ENCODE measurements at places on chromosomes 4 and X.

DNA sequence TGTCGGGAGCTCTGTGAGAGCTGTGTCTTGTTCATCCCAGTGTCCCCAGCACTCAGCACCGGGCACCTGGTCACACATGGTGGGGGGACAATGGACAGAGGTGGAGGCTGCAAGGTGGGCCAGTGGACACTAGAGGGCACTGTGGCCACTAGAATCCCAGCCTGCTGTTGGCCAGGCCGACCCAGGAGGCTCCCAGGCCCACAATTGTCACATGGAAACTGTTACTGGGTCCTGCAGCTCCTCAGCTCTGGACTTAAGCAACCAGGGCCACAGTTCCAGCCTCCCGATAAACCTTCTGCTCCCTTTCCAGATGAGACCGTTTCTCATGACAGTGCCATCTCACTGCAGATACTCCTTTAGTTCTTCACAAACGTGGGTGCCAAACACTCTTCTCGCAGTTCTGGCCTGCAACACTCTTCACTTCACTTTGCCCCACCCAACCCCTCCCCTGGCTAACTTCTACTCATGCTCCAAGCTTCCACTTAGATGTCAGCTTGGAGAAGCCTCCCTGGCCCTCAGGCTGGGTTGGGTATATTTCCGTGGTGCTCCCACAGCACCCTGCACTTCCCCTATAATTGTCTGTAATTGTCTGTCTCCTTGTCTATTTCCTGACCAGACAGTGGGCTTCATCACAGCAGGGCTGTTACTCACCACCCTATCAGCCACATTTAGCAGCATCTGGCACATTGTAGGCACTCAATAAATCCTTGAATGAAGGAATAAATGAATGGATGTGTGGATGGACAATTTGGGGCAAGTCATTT lies 3.5 kb upstream of the IQSEC2 start:
- no peak for DNase-seq

DNA sequence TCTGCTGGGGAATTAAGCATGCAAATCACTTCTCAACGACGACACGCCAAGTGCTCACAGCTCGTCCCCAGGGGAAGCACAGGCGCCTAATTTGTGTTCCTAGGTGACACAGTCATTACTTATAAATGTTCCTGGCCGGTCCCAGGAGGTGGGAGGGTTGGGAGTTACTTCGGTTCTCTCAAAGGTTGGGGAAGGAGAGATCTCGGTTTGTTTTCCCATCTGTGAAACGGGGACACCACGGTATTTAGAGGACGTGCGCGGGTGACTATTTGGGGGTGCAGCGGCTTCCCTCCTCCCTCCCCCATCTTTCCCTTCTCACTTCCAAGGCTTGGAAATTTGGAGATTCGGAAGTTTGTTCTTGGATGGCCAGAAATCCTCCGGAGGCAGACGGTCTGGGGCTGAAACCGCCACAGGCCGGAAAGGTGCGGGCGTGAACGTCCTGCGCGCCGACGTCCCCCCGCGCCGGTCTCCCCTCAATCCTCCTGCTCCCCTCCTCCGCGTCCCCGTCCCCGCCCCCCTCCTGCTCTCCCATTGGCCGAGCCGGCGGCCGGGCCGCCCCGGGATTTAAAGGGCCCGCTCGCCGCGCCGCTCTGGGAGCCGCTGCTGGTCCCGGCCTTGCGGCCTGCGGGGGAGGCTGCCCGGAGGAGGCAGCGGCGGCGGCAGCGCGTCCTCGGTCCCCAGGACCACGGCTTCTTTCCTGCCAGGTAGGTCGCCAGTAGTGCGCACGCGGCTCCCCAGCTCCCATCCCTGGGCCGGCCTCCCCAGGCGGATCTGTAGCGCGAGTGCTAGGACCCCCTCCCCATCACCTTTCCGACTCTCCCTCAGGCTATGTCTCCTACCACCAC lies at the start of gene PORCN:
TSS of gene PORCN (plus strand) at position 593 of the 845 bp plus-strand sequence. CDS start 829 bp downstream, outside the sequence.
- DNase-seq: no peak

GRCh38 chr4:132382243-132382642 lies 766.9 kb upstream of the PCDH10 start:
- no peak for DNase-seq

GRCh38 chrX:71227370-71228062 lies 4.5 kb downstream of the GJB1 start:
- DNase-seq: no peak

DNA sequence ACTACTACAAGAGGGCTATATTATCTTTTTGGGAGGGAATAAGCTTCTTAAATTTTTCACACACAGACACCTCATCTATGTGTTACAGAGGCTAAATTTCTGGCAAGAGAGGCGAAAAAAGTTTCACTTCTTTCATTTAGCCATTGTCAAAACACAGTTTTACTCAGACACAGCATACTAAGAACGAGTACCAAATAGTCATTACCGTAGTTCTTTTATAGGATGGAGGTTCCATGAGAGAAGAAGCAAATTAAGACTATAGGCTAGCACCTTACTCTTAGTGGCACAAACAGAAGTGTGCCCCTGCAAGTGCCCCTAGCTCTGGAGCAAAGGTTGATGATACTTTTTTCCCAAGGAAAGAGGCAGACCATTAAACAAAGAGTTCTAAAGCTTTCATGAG lies 26.2 kb downstream of the UGT2B7 start:
- no peak for DNase-seq

DNA sequence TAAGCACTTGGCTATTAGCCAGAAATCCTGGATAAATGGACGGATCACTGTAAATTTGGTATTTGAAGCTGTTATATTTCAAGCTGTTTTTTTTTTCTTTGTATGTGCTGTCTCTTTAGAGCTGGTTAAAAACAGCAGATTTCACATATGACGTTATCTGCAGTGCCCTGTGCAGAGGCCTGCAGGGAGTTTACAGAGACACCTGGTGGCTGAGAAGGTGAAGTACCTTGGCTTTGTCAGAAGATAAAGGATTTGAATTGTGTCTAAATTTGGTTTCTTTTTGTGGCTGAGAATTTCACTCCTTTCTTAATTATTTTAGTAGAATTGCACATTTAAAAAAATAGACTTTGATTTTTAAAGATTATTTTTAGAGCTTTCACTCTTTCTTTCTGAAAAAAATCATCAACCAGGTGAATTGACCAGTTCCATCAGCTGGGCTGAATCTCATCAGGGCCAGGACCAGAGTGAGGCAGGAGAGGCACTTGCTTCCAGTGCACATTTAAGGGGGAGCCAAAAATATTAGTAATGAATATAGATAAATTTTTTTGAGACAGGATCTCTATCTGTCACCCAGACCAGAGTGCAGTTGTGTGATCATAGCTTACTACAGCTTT lies 9.6 kb upstream of the CHRNA9 start:
- no peak for DNase-seq

- DNase-seq: no peak
These were observed 36.6 kb upstream of the TMPRSS11E start for GRCh38 chr4:68410643-68411042.

- DNase-seq: no peak
These were observed 185.7 kb upstream of the ZCCHC13 start for GRCh38 chrX:74117962-74118902.

GRCh38 chrX:53481093-53481492 lies 46.9 kb upstream of the HSD17B10 start:
- DNase-seq: no peak

DNA sequence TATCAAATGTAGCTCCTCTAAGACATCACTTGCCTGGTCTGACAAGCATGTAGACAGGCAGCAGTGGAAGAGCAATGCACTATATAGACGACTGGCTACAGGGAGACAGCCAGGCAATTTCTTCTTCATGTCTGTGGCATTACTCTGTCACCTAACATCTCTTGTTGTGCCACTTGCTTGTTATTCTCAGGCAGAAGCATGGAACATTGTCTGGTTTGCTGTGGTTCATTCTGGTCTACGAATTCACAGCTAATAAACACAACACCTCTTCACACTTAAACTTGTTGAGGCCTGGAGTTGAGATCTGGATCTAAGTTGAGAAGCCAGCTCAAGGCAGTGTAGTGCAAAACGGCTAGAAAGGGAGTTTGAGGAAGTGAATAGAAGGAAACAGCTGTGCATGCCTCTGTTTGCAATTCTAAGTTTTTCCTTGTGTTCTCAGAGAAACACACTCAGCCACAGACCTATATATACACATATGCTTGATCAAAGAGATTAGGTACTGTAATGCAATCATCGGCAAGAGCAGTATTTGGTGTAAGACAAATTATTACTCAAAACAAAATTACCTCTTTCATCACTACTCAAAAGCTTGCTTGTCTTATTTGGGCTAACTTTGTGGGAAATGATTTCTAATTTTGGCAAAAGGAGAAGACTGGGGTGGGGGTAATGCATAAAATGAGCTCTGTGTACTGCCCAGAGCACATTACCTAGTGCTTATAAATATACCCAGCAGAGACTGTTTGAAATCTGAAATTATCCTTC lies 243.8 kb downstream of the PPP3CA start:
- DNase-seq: no peak

GRCh38 chrX:124217304-124218251 lies 114.9 kb upstream of the TEX13D start:
- DNase-seq: no peak

GRCh38 chr4:8349664-8350236 lies 80.2 kb downstream of the HTRA3 start:
- no peak for DNase-seq

DNA sequence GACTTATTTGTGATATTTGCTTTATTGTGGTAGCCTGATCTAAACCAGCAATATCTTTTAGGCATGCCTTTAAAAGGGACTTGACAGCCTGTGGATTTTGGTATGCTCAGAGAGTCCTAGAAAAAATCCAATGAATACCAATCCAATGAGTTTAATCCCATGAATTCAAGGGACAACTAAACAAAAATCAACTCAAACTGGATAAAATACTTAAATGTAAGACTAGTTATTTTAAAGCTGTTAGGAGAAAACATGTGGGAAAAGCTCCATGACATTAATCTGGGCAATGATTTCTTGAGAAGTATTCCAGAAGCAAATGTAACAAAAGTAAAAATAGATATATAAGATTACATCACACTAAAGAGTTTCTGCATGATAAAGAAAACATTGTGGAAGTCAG lies 711.5 kb upstream of the PITX2 start:
- DNase-seq: no peak

- DNase-seq: no peak
These were observed 124.1 kb downstream of the FHDC1 start for GRCh38 chr4:153060196-153060595.

DNA sequence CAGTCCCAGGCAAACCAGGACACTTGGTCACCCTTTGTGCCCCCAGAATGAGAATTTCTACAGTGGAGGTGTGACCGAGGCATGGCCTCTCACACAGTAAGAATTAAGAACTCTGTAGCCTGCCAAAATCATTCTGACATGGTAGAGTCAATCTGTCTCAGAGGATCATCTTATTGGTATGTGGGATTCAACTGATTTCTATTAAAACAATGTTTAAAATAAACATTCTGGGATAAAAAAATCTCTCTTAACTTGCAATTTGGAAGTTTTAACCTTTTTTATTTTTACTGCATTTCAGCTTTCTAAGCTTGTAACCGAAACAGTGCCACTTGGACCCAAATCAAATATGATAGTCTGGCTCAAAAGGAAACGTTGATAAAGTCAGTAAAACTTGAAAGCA lies 165.4 kb upstream of the LDB2 start:
- no peak for DNase-seq

- DNase-seq: no peak
These were observed 12.8 kb upstream of the CRMP1 start for GRCh38 chr4:5905714-5906113.

- no peak for DNase-seq
These were observed 129.0 kb upstream of the FAM47B start for GRCh38 chrX:34813618-34814017.

- DNase-seq: no peak
These were observed 142.9 kb downstream of the TMEM164 start for GRCh38 chrX:110145854-110146253.

GRCh38 chr4:26525136-26525770 lies 35.0 kb upstream of the CCKAR start:
- no peak for DNase-seq

- DNase-seq: no peak
These were observed 413.0 kb downstream of the MAPK10 start for GRCh38 chr4:85946821-85947220.

DNA sequence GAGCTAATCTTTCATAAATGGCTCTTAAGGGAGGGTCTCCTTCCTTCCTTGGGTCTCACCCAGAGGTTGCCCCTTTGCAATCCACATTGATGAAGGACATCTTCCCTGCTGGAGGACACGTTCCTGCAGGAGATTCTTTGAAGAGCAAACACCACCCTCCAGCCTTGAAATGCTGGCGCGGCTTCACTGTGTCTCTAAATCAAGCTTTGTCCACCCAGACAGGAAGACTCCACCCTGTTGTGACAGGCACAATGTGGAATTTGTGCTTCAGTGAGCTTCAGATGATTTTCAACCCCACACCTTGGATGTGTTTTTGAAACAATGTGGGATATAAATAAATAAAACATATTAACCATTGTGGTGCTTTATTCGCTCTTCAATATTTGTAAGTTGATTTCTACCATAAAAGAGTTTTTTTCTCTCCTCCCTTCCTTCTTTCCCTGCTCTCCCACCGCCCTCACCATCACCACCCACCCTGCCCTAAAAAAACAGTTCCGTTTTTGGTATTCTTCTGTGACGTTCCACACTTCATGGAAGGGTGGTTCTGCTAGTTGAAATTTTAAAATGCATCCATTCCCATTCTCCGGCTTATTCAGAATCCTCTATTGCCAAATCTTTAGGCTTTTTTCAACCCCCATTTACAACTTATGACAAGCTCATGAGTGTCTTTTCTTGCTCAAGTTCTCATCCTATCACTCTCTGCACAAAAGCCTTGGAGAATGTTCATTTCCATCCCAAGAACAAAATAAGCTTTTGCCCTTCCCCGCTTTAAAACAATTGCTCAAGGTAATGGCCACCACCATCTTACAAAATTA lies 264.3 kb downstream of the RAPGEF2 start:
- no peak for DNase-seq

- no peak for DNase-seq
These were observed 664.2 kb downstream of the ADGRL3 start for GRCh38 chr4:61864286-61864685.
